ENCODE measurements at places on chromosomes 3 and 15.

DNA sequence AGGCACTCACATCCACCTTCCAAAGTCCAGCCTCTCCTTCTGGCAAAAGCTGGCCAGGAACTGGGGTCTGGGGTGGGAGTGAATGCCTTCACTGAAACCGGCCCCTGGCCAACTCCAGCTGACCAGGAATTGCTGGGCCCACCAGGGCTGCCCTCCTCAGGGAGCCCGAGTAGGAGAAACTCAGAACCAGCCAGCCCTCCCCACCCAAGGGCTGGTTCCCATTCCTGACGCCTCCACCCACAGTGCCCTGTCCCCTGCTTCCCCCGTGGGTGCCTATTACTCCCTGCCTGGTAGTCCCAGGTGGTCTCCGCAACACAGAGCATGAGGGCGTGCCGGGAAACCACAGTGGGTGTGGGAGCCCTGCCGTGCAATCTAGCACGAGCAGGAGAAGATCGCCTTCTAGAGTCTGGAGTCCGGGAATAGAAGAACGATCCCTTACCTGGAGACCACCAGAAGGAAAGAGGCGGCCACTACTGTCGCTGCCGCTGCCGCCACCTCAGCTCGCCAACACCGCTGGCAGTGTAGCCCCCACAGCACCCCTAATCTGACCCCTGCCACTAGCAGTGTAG, 178.8 kb downstream of the POTEB3 start:
- DNase-seq: no peak

DNA sequence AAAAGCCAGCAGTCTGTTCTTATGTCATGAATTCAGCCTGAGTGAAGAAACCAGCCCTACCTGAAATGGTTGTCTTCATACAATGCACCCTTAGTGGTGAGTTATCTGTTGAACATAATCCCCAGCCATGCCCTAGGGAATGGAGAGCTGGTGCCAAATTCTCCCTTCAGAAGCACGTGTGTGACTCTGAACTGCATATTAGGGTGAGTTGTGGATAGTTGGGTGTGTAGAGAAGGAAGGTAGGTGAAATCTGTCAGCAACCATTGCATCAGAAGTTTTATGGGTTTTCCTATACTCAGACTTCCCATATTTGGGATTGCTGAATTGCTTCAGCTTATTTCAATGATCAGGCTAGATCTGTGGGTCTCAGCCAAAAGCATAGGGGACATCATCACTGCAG, 46.5 kb upstream of the TP63 start:
- no peak for DNase-seq

DNA sequence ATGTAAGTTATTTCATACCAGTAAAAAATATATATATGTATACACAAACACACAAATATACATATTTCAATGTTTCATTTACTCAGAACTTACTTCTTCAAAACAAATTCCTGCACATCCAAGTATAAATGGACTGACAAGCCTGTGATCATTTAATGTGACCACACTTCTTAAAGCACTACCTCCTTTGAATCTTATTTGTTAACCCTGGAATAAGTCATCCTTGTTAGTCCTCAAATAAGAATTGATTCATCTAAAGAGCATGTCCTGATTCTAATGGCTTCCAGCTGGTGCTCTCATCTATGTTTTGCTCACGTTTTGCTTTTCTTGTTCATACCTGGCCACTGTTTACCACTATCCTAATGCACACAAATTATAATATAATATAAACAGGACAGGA, 103.9 kb upstream of the UBP1 start:
- no peak for DNase-seq

DNA sequence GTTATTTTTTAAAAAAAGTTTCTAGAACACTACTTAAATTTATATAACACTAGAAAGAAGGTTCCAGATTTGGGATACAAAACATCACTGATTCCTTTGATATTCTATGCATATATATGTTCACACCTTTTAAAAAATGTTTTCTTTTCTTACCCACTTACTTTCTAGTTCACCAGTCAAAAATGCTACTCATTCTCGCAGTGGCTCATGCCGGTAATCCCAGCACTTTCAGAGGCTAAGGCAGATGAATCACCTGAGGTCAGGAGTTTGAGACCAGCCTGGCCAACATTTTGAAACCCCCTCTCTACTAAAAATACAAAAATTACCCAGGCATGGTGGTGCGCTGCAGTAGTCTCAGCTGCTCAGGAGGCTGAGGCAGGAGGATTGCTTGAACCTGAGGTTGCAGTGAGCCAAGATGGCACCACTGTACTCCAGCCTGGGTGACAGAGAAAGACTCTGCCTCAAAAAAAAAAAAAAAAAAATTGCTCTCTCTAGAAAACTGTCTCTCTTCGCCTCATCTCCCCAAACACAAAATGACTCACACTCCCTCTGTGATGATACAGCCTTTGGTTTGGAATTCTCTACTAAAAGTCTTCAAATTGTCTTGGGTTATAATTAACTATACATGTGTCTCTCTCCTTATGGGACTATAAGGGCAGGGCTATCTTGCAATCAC, 52.6 kb upstream of the TGFBR2 start:
- no peak for DNase-seq

- no peak for DNase-seq
Measured at GRCh38 chr3:196332168-196332567, 6.0 kb downstream of the TM4SF19 start.

- no peak for DNase-seq
Measured at GRCh38 chr3:170471149-170471548, 52.5 kb downstream of the CLDN11 start.

GRCh38 chr3:184669578-184669977, 42.3 kb downstream of the MAGEF1 start:
- no peak for DNase-seq
